Stimulated activated naive CD8-positive, alpha-beta T cell treated with anti-CD3 and anti-CD28 coated beads, Interleukin-15, Interleukin-2, amounts not matched to agents 100 U/mL and 50 U/mL, for 24 hours (primary cell): ENCODE measurements at places on chromosomes 2 and 18.

- no peak for DNase-seq
Measured at GRCh38 chr2:166170356-166170755, 42.5 kb upstream of the SCN1A start.

DNA sequence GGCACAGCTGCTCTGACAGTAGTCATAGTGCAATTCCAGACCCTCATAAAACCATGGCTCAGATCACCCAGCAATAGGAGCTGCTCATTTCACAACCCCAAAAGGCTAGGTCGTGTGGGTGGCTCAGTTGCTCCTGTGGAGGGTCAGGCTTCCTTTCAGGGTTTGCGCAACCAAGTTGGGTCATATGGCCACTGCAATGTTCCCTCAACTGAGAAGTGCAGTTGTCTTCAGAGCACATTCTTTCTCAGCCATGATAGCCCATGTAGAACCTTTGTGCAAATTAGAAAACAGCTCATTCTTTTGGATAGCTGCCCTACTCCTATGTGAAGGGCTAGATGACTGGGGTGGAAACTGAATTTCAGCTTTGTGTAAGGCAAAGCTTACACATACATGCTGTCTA, 3.2 kb downstream of the SERPINB13 start:
- DNase-seq = no peak

GRCh38 chr2:239436669-239437335, 36.0 kb upstream of the HDAC4 start:
- DNase-seq = no peak

GRCh38 chr2:205564346-205565141, 117.8 kb upstream of the NRP2 start:
- DNase-seq = no peak

DNA sequence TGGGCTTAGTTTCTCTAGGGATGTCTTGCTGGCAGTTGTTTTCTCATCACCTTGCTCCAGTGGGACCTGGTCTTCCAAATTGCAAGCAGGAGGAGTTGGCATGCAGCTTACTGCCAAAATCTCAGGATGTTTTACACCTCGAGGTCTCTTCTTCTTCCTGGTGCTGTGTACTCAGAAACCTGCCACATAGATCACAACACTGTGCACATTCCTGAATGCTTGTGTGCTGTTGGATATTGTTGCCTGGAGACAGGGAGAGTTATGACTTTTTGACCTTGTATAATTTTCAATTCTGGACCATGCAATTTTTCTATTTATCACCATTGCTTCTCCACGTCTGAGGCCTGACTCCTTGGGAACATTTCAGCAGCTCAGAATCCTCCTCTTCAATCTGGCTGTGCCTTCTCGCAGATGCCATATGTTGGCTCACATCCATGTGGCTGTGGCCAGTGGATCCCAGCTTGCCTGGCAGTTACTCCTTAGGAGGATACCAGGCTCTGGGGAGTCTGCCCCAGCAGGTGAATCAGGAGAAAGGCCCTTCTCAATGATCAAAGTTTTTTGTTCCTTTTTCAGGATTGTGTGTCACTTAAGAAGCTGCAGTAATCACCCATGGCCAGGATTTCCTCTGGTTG, 489.3 kb downstream of the TSN start:
- no peak for DNase-seq

- DNase-seq = no peak
Measured at GRCh38 chr2:40384714-40385113, 67.2 kb downstream of the SLC8A1 start.

GRCh38 chr18:62186499-62186773, 420 bp downstream of the PIGN start:
- no peak for DNase-seq
